DMS 273 treated with DMSO at 0.1 percent for 48 hours (cell line): ENCODE measurements at places on chromosomes 5 and 9.

- DNase-seq: no peak
Measured at GRCh38 chr5:98200726-98201541, 572.5 kb upstream of the RGMB start.

- no peak for DNase-seq
Measured at GRCh38 chr5:62649476-62650113, 71.0 kb downstream of the LRRC70 start.

GRCh38 chr5:317086-317811, 4.3 kb upstream of the AHRR start:
- peak; percentile 28 for DNase-seq

GRCh38 chr5:871596-872298, 20.9 kb downstream of the BRD9 start:
- no peak for DNase-seq

DNA sequence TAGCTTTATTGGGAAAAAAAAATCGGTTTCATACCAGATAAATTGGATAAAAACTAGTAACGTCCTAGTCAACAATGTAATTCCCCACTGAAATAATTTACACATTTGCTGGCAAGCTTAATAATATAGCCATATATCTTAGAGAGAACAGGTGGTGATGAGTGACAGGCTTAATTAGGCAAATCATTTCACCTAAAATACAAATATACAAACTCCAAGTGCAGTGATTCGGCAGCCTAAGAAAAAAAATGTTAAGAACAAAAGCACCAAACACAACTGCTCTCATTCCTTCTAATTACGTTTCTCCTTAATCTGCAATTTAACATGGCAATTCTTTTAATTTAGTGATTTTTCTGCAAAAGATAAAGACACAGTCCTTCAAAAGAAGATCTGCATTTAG, 56.0 kb upstream of the SLC25A51 start:
- DNase-seq: no peak

DNA sequence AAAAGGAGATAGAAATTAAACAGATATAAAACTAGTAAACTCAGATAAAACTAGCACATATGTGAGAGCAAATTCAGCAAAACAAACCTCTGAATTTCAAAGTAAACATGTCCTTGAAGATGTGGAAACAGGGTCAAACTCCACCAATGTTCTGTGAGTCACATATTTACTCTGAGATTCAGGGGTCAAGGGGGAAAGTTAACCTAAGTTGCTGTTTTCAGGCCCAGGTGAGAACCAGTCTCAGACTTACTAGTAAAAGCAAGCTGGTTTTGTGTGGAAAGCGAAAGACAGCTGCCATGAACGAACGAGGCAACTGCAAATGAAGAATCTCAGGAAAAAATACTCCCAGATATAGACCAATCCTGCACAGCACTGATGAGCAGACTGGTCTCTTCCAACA, 29.0 kb downstream of the PSMB7 start:
- DNase-seq: no peak

DNA sequence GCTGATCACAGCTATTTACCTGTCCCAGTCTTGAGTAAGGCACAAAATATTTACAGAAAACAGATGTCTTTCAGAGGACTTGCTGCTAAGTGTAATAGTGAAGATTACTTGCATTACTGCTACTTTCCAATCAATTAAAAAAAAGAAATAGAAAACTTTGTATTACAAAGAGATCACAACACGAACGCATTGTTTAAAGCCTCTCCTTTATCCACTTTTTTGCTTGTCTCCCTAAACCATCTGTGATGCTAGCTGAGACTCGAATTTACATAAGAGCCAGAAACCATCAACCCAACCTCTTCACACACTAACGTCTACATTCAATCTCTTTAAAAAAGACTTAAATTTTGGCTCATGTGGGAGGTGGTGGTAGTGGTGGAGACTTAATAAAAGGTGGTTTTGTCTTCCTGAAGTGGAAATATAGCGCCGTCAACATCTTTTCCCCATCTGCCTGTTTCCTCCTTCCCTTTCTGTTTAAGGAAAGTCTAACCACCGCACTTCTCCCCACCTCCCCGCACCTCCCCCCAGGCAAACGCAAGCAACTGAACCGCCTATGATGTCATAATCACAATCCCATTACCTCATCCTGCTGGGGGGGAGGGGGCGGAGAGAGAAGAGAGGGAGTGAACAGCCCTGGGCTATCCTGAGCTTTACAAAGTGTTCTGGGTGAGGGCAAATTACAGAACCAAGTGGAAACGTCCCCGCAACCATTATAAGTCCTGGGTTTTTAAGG, 948 bp upstream of the FAM53C start:
- DNase-seq: peak; percentile 73

DNA sequence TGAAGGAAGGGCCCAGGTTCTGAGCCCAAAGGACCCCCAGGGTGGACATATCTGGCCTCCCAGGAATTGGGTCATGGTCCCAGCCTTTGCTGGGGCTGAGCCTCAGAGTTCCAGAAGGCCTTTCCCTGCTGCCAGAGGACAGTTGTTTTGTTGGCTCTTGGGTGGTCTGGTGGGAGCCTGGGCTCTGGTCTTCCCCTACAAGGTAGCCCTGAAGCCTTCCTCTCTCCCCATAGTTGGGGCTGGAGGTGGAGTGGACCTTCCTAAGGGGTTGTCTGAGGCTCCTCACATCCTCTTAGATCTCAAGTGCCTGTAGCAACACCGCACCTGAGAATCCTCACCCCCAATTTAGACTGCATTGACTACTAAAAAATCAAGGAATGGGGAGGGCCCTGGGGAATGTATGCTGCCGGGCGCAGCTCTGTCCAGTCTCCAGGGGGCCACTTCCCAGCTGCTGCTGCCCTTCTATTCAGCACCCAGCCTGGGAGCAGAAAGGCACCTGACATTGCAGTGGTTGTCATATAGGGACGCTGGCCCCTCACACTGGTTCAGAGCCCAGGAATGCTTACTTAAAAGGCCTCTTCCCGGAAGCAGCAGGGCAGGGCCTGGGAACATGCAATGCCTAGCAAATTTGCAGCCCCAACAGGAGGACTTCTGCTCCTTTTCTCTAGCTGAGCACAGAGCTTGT, 66.4 kb downstream of the IL31RA start:
- no peak for DNase-seq

GRCh38 chr9:133837627-133838597, 99.8 kb upstream of the SARDH start:
- no peak for DNase-seq

GRCh38 chr5:113526421-113526820, 12.9 kb downstream of the YTHDC2 start:
- DNase-seq: no peak

- no peak for DNase-seq
Measured at GRCh38 chr5:76331126-76331525, 72.0 kb upstream of the IQGAP2 start.

DNA sequence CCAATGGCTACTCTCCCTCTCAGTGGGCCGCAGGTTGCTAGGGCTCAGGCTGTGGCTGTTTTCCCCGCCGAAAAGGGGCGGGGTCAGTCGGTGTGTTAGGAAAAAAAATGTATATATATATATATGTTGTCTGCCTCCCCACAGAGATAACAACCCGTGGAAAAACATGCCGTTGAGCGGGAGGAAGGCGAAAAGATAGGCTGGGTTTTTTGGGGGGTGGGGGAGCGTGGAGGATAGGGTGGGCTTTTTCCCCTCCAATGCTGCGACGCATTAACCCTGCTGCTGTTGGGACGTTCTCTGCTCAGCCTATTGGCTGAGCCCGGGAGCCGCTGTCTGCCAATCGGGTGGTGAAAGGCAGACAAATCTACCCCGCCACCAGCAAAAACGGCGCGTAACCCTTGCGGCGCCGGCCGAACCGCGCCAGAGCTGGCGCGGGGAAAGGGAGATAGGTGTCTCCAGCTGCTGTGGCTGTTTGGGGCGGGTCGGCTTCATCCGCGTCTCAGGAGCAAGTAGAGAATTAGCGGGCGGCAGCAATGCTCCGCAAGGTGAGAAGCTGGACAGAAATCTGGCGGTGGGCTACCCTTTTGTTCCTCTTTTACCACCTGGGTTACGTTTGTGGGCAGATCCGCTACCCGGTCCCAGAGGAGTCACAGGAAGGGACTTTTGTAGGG, at the start of gene PCDHGC4:
TSS of gene PCDHGC4 (plus strand) at position 390 of the 671 bp plus-strand sequence. CDS start at position 534, 144 bp downstream.
- no peak for DNase-seq

GRCh38 chr9:132702254-132702653, 32.0 kb downstream of the GTF3C4 start:
- no peak for DNase-seq

GRCh38 chr9:117017414-117017985, 330.4 kb downstream of the TRIM32 start:
- no peak for DNase-seq

GRCh38 chr9:27276193-27277030, 20.5 kb downstream of the EQTN start:
- peak; percentile 16 for DNase-seq

DNA sequence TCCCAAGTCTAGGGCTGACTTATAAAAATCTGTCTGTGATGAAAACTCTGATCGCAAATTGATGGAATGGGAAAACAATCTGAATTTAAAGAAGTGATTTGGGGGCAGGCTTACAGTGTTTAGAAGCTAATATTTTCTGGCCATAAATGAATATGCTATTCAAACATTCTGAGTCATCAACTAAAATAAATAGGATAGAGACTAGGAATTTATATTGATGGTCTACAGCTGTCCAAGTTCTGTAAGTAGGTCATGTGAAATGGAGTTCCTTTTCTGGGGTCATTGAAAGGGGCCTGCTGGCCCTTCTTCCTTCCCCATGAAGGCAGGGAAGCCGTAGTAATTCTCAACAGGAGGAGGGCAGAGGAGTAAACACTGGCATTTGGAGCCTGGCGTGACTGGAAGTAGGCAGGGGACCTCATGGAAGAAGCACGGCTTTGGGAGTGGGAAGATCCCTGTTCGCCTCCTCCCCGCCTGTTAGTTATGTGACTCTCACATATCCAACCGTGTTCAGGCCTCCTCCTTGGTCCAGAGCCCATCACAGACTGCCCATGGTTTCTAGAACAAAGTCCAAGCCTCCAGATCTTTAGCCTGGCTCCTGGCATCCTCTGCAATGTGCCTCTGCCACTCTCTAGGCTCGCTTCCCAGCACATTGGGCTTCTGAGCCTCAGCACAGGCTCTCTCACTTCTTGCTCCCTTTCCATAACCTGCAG, 31.7 kb downstream of the ALG2 start:
- no peak for DNase-seq

DNA sequence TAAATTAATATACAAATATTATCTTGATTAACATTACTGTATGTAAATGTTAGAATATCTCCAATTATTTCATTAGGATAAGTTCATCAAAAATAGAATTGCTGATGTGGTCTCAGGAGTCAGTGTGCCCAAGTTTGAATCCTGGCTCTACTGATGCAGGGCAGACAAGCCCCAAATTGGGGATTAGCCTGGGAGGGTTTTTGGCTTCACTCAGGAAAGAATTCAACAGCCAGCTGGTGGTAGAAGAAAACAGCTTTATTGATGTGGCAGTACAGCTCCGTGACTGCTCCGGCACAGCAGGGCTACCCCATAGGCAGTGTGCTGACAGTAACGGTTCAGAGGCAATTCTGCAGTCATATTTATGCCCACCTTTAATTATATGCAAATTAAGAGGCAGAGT, 32.5 kb downstream of the COL27A1 start:
- DNase-seq: no peak

DNA sequence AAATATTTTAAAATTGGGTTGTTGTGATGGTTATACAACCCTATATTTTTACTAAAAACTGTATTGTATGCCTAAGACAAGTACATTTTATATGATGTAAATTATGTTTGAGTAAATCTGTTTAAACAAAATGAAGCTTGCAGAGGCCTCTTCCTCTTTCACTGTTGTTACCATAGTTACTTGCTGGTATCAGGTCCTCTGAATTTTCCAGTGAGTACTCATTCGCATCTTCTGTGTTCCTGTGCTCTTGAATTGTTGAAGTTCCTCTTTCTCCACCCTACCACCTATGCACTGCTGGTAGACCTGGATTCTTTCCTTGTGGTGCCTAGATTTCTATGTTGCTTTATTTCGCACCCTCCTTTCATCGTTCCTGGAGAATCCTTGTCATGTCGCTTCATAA, 938.5 kb upstream of the ACO1 start:
- no peak for DNase-seq

- no peak for DNase-seq
Measured at GRCh38 chr5:153168241-153168640, 322.2 kb upstream of the GRIA1 start.

GRCh38 chr9:109463924-109464625, 34.0 kb downstream of the PTPN3 start:
- DNase-seq: no peak

- no peak for DNase-seq
Measured at GRCh38 chr5:114362197-114362976, 517 bp downstream of the KCNN2 start.

GRCh38 chr5:55823151-55823796, 27.9 kb upstream of the IL31RA start:
- no peak for DNase-seq

GRCh38 chr5:32147236-32147635, 26.9 kb downstream of the GOLPH3 start:
- DNase-seq: no peak

DNA sequence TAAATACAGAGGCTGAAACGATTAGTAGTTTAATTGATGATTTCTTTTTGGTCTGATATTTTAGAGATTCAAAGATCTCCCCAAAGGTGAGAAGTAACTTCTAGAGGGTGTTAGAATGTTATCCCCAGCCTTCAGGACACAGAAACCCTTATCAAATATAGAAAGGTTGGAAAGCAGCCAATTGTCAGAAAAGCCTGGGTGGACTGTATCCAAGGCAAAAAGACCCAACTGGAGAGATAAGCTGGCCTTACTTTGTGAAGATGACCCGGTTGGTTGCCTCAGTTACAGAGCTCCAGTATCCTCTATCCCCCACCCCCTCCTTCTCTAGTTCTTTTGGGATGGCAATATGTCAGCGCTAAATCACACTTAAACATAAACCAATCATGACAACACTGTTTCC, 75.7 kb downstream of the GCNT4 start:
- no peak for DNase-seq

- DNase-seq: no peak
Measured at GRCh38 chr5:103523319-103523718, 39.3 kb downstream of the NUDT12 start.

- DNase-seq: no peak
Measured at GRCh38 chr5:80755626-80756025, 100.8 kb upstream of the DHFR start.

- no peak for DNase-seq
Measured at GRCh38 chr9:109652971-109653370, 127.0 kb upstream of the PALM2AKAP2 start.

DNA sequence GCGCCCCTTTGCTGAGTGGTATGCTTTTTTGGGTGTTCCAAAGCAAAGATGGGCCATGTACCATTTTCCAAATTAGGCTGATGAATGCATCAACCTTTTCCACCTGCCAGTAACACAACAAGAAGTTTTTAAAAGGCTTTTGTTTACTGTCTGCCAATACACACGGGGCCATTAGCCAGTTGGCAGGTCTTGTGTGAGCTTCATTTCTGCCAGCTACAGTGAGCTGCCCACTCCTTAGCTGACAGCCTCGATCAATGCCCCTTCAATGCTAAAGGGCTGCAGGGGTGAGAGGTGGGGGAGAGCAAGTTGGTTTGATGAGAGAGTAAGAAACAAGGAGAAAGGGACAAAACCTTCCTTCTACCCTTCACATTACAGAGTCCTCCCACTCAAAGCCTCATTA, 128.7 kb downstream of the C5orf15 start:
- DNase-seq: no peak

GRCh38 chr5:172616730-172617129, 24.3 kb upstream of the NEURL1B start:
- DNase-seq: no peak
